ENCODE measurements at places on chromosomes 3 and 15. TPM values are rescaled to one million over a fixed set of nuclear protein-coding genes. Genes with fewer than 3 reads are reported as not detected.

The DUT gene
- 47.6 TPM for total RNA-seq

The MINAR1 gene
- total RNA-seq, result 0.11 TPM

The EEF1AKMT4 gene
- total RNA-seq, result 1.8 TPM

The COLQ gene
- total RNA-seq, result 12.2 TPM

GRCh38 chr3:63438826-63439371, 160.8 kb downstream of the SYNPR start:
- no peak for DNase-seq

- DNase-seq, result no peak
Observed at GRCh38 chr3:117486719-117487716, 777.4 kb downstream of the TUSC7 start.

DNA sequence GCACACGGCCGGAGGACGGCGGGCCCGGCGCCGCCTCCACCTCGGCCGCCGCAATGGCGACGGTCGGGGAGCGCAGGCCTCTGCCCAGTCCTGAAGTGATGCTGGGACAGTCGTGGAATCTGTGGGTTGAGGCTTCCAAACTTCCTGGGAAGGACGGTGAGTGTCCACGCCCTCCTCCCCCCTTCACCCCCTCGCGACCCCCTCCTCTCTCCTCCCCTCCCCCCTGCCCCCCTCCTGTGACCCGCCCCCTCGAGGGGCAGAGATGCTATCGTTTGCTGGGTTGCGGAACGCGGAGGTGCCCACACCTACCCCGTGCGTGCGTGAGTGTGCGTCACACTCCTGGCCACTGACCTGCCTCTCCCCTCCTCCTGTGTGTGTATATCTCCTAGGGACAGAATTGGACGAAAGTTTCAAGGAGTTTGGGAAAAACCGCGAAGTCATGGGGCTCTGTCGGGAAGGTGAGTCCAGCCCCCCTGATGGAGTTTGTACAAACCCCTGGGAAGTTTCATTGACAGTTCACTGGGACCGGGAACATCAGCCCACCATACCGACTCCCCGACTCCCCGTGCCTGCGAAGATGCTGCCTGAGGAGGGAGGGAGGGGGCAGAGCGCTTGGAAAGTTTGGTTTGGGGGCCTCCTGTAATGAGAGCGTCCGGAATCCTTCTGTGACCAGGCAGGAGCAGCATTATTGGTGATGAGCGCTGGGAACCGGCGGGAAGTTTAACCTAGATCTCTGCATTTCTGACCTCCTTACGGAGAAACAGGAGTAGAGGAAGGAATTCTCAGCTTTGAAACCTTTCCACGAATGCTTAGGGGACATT, 795 bp upstream of the SCAANT1 start:
- DNase-seq, result peak; percentile 47

GRCh38 chr3:114428044-114428595, 134.3 kb downstream of the TIGIT start:
- no peak for DNase-seq

- peak; percentile 61 for DNase-seq
Observed at GRCh38 chr15:44662478-44663409, 718 bp downstream of the SPG11 start.

GRCh38 chr3:57911593-57911992, 96.6 kb upstream of the FLNB start:
- no peak for DNase-seq

DNA sequence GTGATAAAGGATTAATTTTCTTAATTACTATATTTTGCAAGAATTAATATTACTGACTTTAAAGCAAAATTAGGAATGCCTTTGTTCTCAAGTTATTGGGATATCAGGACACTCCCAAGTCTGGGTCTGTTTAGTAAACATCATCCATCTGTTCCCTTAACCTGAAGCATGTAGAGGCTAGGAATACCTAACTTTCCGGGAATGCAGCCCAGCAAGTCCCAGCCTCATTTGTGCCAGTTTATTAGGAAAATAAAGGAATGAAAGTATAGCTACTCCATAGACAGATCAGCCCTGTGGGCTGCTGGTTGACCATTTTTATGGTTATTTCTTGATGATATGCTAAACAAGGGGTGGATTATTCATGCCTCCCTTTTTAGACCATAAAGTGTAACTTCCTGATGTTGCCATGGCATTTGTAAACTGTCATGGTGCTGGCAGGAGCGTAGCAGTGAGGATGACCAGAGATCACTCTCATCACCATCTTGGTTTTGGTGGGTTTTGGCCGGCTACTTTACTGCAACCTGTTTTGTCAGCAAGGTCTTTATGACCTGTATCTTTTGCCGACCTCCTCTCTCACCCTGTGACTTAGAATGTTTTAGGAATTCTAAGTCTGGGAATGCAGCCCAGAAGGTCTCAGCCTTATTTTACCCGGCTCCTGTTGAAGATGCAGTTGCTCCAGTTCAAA, 540.2 kb downstream of the NAALADL2 start:
- no peak for DNase-seq
